ENCODE measurements at places on chromosomes 16 and 17.
A peak's percentile ranks its signal among the peaks of the same experiment; 100 is the strongest.

DNA sequence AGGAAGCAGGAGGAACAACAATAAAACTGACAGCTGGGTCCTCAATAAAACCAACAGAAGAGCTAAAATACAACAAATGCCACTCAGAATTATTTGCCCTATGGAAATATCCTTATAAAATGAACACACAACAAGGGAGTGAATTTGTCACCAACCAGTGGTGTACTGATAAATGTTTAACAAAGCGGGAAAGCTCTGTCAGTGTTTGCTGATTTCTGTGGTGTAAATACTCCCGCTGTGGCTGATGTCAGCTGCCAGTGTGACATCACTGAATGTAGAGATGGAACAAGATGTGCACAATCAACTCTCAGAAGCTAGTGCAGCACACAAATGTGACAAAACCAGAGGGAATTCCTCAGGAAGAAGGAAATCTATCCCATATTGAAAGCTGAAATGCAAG, 51.9 kb downstream of the CDYL2 start:
- no peak for ATAC-seq

- ATAC-seq = peak; percentile 42
Observed at GRCh38 chr16:3045758-3046640, at the start of gene MMP25. MMP25 (plus strand) TSS chr16:3046561; CDS start chr16:3046918, 357 bp downstream.

- ATAC-seq = no peak
Observed at GRCh38 chr16:3754772-3755171, 37.4 kb upstream of the TRAP1 start.

GRCh38 chr16:89489898-89490438, 393 bp downstream of the ANKRD11 start:
- ATAC-seq = no peak

GRCh38 chr16:52191531-52192134, 355.3 kb downstream of the TOX3 start:
- no peak for ATAC-seq

DNA sequence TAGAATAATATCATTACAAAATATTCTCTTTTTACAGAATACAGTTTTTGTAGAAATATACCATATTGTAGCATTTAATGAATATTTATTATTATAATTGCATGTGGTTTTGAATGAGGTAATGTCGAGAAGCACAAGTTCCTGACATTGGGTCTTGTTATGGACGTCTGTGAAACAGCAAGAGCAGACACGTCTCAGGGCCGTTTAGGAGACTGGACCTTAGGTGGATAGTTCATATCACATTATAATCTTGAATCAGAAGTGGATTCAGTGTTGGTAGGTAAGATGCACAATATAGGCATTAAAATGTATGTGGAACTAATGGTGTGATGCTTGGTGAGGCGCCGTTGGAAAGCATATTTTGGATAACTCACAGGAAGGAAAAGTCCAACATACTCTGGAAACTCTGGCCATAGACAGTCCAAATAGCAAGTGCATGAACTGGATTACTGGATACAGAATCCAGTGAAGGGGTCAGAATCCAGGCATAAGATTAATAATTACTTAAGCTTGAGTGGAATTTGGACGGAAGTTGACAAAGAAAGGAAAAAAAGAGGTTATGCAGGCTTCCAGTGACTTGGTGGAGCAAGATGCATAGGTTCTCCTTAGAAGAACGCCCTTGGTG, 17.2 kb downstream of the ABCA8 start:
- no peak for ATAC-seq

GRCh38 chr16:45454-45853, 8.0 kb downstream of the POLR3K start:
- ATAC-seq = no peak

- peak; percentile 1 for ATAC-seq
Observed at GRCh38 chr16:4733747-4734062, 366 bp downstream of the ANKS3 start.

GRCh38 chr17:13981881-13982280, 87.4 kb upstream of the COX10 start:
- ATAC-seq = no peak

DNA sequence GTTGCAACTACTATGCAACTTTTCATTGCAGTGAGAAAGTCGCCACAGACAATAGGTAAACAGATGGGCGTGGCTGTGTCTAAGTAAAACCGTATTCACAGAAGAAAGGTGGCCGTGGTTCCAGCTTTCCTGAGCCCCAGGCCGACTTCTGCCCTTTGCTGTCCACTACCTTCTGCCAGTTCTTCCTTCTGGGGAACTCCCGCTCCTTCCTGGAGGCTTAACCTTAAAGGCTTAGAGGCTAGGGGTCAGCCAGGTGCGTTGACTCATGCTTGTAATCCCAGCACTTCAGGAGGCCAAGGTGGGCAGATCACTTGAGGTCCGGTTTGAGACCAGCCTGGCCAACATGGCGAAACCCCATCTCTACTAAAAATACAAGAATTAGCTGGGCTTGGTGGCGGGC, 2.1 kb upstream of the SEPTIN12 start:
- ATAC-seq = no peak

GRCh38 chr16:29989111-29989858, 6.1 kb downstream of the HIRIP3 start:
- ATAC-seq = no peak
